ENCODE measurements at places on chromosomes 1 and 21. TPM values are rescaled to one million over a fixed set of nuclear protein-coding genes. Genes with fewer than 3 reads are reported as not detected.
A peak's percentile ranks its signal among the peaks of the same experiment; 100 is the strongest.

The HCRTR1 gene
- total RNA-seq, result not detected

- no peak for DNase-seq
Measured at GRCh38 chr1:229689904-229690303, 63.9 kb downstream of the URB2 start.

- DNase-seq, result no peak
Measured at GRCh38 chr1:14285238-14285637, 313.2 kb upstream of the KAZN start.

The KCTD3 gene
- 25.3 TPM for total RNA-seq

GRCh38 chr1:209086486-209087192 is 496.9 kb upstream of the CAMK1G start:
- no peak for DNase-seq

The LAMC2 gene
- total RNA-seq, result 24.9 TPM

- DNase-seq, result no peak
Measured at GRCh38 chr21:29218749-29219148, 80.0 kb upstream of the BACH1 start.

The TLCD4 gene
- total RNA-seq, result 11.3 TPM

GRCh38 chr1:12769976-12770505 is 3.5 kb upstream of the PRAMEF12 start:
- DNase-seq, result no peak

The PGLYRP4 gene
- 0.30 TPM for total RNA-seq

DNA sequence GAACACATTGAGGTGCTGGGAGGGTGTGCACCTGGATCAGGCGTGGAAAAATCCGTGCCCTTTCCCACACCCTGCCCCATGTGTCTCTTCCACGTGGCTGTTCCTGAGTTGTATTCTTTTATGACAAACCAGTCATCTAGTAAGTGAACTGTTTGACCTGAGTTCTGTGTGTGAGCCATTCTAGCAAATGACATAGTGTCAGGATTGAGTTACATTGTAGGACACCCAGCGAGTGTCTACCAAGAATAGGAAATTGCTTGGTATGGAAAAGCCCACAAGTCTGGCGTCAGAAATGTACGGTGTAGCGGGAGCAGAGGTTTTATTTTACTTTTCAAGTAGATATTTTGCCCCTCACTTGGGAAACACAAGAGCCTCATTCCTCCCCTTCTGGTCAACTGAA is 1.2 kb upstream of the MRAP start:
- no peak for DNase-seq

The PIK3C2B gene
- total RNA-seq, result 50.5 TPM

DNA sequence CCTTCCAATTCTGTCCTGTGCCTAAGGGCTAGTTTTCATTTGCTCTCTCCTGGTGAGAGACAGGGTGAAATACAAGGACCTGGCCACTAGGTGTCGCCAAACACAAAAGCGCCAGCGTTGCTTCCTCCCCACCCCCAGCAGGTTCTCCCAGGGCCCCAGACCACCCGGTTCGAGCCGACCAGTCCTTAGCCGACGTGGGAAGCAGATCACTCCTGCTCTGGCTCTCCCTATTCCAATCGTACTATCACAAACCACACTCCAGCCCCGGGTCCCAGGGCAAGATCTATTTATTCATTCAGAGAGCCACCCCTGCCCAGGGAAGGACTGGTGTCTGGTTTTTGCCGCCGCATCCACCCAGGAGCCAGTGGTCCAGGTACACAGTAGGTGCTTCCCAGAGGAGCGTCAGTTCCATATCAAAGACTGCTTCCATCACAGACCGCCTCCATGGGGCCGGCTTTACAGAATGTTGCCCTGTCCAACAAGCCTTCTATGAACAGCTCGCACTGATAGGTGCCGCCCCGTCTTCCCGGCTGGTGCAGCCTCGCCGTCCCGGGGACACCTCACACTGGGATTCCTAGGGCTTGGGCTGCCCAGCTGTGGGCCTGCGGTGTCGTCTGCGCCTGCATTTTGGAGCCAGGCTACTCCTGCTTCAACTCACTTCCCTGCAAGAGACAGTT is 35.0 kb downstream of the CTNNBIP1 start:
- DNase-seq, result peak; percentile 73

GRCh38 chr1:193103759-193104501 is 1.3 kb downstream of the GLRX2 start:
- DNase-seq, result no peak

The TIE1 gene
- 48.5 TPM for total RNA-seq

DNA sequence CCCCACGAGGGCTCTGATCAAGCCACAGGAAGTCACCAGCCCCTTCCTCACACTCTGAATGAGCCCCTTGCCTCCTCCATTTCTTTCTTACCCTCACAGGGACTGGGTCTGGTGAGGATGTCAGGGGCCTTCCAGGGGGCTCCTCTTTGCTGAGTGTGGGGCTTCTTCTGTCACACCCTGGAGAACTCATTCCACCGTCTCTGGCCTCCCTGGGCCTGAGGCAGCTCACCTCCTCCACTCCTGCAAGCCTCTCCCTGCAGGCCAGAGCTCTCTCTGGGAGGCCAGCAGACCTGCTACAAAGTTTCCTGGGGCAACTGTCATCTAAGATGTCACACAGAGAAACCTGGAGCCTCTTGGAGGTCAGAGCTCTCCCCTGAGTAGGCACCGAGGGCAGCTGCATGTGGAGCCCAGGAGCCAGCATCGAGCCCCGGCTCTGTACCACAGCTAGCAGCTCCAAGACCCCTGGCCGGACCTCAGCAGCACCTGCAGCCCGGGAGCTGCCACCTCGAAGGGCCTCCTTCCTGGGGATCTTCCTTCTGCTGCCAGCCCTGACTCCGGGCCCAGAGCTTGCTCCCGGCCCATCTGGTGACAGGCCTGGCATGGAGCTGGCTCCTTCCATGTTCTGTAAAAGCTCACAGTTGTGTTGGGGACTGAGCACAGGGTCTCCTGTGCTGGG is 1.1 kb downstream of the SPOCD1 start:
- no peak for DNase-seq

The LRRC7 gene
- total RNA-seq, result not detected

- DNase-seq, result no peak
Measured at GRCh38 chr1:201436393-201436792, 14.9 kb upstream of the TNNI1 start.
